ENCODE measurements at places on chromosomes 7 and 10.

- DNase-seq, result no peak
Observed at GRCh38 chr7:44984478-44984758, 5.6 kb upstream of the MYO1G start.

GRCh38 chr7:71661671-71662224 is 529.8 kb downstream of the GALNT17 start:
- DNase-seq, result no peak

GRCh38 chr7:44639671-44640321 is 33.4 kb downstream of the OGDH start:
- DNase-seq, result no peak

- no peak for DNase-seq
Observed at GRCh38 chr10:75461672-75462649, 30.5 kb downstream of the LRMDA start.

DNA sequence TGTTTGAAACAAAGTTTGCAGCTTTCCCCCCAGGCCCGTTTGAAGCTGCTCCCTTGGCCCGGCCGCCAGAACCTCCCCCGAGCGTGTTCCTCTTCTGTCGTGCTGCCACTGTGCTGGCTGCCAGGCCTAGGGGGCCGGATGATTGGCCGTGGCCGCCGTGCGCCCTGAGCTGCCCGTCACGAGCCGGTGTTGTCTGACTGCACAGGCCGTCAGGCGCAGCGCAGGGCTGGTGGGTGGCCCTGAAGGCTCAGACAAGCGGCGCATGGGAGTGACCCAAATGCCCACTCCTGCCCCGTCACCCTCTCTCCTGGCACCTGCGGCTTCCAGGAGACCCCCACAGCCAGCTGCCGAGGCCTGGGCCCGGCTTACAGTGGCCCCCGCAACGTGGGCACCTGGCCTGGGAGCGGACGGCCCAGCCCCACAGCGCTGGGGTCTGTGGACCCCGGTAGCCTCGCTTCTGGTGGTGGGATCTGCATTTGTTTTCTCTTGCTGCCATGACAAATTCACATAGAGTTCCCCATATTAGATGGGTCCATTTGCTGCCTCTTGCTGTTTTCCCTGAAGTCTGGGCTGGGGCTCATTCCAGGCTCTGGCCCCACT is 13.1 kb downstream of the JAKMIP3 start:
- DNase-seq, result no peak

DNA sequence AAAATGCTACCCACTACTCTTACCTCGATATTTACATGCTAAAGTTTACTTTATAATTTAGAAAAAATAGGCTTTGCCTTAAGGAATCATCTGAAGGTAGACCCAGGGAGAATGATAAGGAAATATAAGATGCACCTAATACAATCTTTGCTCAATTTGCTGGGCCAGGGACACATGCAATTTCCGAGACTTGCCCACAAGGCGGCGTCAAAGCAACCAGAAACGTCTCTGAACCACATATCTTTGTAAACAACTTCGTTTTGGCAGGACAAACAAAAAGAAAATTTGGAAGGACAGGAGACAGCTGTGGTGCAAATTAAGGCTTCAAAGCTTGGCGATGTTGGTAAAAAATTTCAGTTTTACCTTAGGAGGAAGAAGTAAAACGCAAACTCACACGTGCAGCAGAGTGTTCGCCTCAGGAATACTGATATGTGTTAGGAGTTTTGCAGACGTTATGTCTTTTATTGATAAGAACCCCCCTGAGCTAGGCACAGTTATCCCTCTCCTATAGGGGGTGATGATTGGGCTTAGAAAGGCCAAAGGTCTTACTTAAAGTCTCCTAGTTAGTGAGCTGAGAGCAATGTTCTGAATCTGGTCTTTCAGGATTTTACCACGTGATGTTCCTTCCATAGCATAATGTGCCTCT is 134.3 kb downstream of the PRKCQ start:
- DNase-seq, result no peak

Data from NCI-H1417 treated with DMSO at 0.1 percent for 48 hours (cell line).